ENCODE measurements at places on chromosomes 1 and 21.
A peak's percentile ranks its signal among the peaks of the same experiment; 100 is the strongest.

- DNase-seq, result no peak
Measured at GRCh38 chr21:20949884-20950283, 48.3 kb upstream of the NCAM2 start.

DNA sequence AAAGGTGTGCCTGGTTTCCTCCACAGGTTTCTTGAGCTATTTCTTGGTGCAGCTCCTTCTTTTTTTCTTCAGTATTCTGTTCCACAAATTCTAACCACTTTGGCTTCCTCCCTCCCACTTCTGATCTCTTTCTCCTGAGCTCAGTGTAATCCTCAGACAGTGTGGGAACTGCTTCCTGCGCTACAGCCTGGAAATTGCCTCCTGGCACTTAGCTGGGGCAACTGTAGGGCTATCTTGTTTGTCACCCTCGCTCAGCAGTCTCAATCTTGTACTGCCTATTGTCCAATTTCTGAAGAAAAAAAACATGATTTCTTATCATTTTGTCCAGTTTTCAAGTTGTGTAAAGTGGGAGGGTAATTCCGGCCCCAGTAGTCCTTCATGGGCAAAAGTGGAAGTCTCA is 24.0 kb upstream of the GALNT2 start:
- DNase-seq, result no peak

- DNase-seq, result no peak
Measured at GRCh38 chr1:90413519-90413918, 303.6 kb downstream of the BARHL2 start.

- no peak for DNase-seq
Measured at GRCh38 chr1:61337037-61337436, 254.7 kb downstream of the NFIA start.

DNA sequence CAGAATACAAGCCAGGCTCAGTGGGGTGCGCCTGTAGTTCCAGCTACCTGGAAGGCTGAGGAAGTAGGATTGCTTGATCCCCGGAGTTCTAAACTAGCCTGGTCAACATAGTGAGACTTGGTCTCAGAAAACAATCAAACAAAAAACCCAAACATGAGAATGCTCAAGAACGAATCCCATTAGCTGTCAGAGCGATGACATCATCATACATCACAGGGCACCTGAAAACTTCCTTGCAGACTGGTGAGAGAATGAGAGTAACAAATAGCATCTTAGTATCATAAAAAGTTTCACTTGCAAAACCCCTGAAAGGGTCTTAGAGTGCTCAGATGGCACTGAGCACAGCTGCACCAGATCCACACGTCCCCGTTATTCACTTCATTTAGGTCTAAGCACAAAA is 21.1 kb upstream of the CDCA8 start:
- no peak for DNase-seq

DNA sequence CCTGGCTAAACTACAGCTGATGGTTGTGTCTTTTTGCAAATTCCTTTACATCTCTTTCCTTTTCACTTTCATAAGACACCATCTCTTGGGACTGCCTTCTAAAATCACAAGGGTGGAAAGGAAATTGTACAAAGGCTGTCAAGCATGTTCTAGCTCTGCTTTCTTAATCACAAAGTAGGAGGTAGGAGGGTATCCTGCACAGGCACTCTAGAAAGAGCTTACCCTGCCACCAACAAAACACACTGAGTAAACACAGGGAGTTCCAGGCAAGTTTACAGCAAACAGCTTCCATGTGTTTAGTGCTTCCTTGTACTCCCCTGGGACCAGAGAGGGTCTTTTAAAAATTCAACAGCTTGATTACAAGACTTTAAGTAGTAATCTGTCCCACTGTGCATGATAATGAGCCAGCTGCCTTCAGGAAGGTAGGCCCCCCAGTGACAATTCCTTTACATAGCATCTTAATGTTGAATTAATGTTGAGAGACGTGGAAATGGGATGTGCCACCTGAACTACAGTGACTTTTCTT is 2.4 kb downstream of the PLPP3 start:
- peak; percentile 60 for DNase-seq
